Activated CD8-positive, alpha-beta memory T cell treated with anti-CD3 and anti-CD28 coated beads, Interleukin-2, amount 10 ng/mL, durations not matched to agents 7 days and 5 days (primary cell): ENCODE measurements at places on chromosomes 2 and 18. TPM values are rescaled to one million over a fixed set of nuclear protein-coding genes. Genes with fewer than 3 reads are reported as not detected.

DNA sequence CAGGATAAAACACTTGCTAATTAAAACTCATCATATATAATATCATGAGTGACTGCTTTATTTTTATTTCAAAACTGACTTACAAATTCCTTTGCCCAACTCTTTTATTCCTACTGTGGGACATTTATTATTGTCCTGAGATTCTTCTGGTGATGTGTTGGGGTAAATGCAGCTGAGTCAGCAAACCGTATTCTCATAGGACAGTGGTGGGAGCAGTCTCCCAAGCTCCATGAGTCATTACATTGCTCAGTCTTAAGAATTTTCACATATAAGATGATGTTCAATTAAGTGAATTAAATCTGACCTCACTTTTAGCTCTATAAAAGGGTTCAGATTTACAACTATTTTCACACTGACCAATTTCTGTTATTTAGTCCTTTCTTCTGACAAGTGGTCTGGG lies 1530.7 kb downstream of the LRP1B start:
- no peak for DNase-seq

DNA sequence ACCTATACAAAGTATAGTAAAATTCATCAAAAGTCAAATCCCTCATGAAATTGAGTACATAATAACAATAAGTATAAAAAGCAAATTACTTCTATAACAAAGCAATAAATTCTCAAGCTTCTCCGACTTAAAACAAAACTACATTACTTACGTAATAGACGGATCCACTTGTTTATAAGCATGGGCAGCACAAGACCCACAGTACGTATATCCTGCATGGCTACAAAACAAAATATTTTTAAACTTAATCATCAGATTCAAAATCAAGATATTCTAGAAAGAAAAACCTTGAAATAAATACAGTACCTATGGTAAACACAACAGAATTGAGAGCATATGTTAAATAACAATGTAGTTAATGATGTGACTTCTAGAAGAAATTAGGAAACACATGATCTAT lies 78.9 kb downstream of the MEMO1 start:
- no peak for DNase-seq

DNA sequence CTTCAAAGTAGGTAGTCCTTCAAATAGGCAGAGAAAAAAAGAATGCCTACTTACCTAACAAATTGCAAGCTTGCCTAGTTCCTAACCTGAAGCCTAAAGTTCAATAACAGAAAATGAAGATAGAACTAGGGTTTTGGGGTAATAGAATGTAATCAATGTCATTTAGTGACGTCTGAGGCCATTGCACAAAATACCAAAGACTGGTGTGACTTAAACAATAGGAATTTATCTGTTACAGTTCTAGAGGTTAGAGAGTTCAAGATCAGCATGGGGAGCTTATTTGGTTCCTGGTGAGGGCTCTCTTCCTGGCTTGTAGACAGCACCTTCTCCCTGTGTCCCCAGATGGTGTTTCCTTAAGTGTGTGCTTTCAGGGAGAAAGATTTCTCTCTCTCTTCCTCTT lies 4.7 kb upstream of the NPC1 start:
- no peak for DNase-seq

GRCh38 chr2:45938649-45939511 lies 287.4 kb downstream of the PRKCE start:
- no peak for DNase-seq

- no peak for DNase-seq
Observed at GRCh38 chr2:180003073-180003472, 4.0 kb downstream of the CWC22 start.

GRCh38 chr2:2898744-2899143 lies 478.9 kb downstream of the EIPR1 start:
- DNase-seq = no peak

GRCh38 chr18:10450986-10451385 lies 3.4 kb upstream of the APCDD1 start:
- DNase-seq = no peak

DNA sequence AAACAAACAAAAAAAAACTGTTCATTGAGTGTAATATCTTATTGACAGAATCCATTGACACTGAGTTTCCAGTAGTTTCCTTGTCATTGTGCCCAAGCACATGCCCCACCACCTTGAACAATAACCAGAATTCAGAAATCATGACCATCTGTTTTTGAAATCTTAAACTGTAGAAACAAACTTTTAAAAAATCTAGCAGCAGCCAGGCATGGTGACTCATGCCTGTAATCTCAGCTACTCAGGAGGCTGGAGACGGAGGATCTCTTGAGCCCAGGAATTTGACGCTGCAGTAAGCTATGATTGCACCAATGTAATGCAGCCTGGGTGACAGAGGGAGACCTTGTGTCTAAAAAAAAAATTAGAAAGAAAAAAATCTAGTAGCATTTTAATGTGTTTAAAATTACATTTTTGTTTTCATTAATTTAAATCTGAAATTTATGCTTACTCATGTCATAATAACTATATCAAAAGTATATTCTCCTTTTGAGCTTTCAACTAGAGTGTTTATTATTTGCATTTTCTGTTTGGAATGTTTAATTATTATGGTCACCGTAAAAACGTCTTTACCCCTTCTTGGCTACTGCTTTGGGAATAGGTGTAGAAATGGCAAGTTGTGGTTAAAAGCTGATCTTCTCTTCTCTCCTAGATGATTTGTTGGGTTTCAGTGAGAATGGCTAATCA lies 25.2 kb upstream of the STON1 start:
- DNase-seq = no peak

- no peak for DNase-seq
Observed at GRCh38 chr2:106798826-106799552, 87.0 kb downstream of the ST6GAL2 start.

DNA sequence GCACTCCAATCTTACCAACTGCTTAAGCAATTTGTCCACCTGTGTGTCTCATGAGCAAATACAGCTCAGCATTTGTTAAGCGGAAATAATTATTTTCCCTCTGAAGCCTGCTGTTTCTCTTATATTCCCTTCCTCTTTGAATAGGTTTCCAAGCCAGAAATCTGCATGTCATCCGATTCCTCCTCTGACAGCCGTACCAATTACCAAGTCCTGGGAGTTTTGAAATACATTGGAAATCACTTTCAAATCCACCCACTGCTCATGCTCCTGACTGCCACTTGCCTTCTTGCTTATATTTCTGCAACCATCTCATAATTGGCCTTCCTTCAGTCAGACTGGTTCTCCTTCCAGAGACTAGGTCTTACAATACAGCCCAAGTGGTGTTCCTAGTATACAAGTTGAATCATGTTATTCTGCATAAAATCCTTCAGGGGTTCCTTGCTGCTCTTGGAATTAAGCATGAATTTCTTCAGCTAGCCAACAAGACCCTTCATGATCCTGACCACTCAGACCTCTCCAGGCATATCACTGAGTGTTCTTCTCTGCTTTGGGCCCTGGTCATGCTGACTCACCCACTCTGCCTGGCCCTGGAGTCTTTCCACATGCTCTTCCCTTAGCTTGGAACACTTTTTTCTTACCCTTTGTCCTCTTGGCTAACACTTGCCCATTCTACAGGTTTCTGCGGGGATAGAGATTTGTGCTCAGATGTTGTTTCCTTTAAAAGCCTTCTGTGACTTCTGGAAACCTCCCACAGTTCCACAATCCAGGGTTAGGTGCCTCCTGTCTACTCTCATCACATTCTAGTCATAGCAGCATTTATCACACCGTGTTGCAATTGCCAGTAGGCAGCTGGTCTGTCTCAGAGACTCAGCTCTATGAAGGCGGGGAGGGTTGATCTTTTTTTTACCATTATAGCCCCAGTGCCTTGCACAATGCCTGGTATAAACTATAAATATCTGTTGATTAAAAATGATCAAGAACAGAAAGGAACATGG lies 157.6 kb downstream of the ARL6IP6 start:
- no peak for DNase-seq

DNA sequence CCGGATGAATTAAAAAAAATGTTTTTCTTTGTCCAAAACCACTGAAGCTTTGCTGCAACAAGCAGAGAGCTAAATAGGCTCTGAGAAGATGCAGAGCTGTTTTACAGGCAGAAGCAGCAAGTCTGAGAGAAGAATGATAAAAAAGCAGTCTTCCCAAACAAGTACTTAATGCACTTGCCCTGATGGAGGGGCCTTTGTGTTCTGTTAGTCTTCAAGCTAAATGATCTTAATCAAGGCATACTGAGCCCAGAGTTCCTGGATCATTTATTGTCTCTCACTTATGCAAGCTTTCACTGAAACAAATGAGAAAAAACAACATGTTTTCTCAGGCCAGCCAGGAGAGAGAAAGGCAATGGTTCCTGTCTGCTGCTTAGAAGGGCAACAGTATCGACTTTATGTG lies 152.5 kb downstream of the CLIP4 start:
- DNase-seq = no peak

DNA sequence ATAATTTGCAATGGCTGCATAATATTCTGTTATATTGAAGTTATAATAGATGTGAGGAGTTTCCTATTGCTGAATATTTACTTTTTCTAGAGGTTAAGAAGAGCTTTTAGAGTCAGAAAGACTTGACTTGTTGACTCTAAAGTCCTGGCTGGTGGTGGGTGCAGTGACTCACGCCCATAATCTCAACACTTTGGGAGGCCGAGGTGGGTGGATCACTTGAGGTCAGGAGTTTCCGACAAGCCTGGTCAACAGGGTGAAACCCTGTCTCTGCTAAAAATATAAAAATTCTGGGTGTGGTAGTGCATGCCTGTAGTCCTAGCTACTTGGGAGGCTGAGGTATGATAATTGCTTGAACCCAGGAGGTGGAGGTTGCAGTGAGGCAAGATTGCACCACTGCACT lies 33.9 kb upstream of the ATIC start:
- DNase-seq = no peak

DNA sequence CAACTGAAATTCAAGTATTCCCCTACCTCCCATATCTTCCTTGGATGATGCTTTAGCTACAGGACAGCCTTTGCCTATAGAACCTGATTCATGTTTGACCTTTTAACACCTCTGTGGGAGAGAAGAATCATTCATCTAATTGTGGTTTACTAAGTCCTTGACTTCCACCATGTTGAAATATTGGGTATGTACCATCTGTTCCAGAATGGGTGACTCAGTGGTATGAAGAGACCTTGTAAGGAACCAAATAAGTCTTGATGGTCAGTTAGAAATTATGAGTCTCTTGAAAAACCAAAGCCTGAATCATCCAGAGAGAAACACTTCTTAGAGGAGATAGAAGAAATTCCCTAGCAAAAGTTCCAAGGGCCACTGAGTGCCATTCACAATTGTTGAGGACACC lies 27.5 kb downstream of the STAMBP start:
- DNase-seq = no peak

DNA sequence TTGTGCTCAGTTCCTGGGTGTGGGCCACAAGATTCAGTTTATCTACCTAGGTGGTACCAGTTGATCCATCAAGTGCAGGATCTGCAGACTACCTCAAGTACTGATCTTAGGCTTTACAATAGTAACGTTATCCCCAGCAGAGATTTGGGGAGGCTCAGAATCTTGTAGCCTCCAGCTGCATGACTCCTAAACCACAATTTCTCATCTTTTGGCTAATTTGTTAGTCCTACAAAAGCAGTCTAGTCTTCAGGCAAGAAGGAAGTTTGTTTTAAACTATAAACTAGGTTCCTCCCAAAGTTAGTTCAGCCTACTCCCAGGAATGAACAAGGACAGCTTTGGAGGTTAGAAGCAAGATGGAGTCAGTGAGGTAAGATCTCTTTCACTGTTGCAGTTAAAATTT lies 213.5 kb upstream of the PIEZO2 start:
- no peak for DNase-seq

CBLN2 gene
- total RNA-seq = not detected

DYSF gene
- 7.3 TPM for total RNA-seq

APOB gene
- total RNA-seq = not detected

ACOXL gene
- total RNA-seq = 0.96 TPM

SERPINB3 gene
- not detected for total RNA-seq

CFAP53 gene
- total RNA-seq = 0.16 TPM

GPR35 gene
- 35.4 TPM for total RNA-seq

SATB2 gene
- not detected for total RNA-seq

RPL31 gene
- total RNA-seq = 1,324 TPM

DHX57 gene
- total RNA-seq = 15.3 TPM

CPSF3 gene
- total RNA-seq = 64.6 TPM
